ENCODE measurements at places on chromosomes 2 and 18. TPM values are rescaled to one million over a fixed set of nuclear protein-coding genes. Genes with fewer than 3 reads are reported as not detected.

C2orf80 gene
- total RNA-seq = not detected

ERBB4 gene
- total RNA-seq = under 0.01 TPM

ANKMY1 gene
- 6.6 TPM for total RNA-seq

FSIP2 gene
- 0.22 TPM for total RNA-seq

TTN gene
- total RNA-seq = 1.7 TPM

ANKRD62 gene
- not detected for total RNA-seq

GALNT5 gene
- 7.2 TPM for total RNA-seq

PASK gene
- 5.2 TPM for total RNA-seq

GAD1 gene
- not detected for total RNA-seq

GTF2A1L gene
- 0.11 TPM for total RNA-seq

CCDC178 gene
- total RNA-seq = 2.7 TPM

CNGA3 gene
- total RNA-seq = not detected

FBXO41 gene
- 2.1 TPM for total RNA-seq

EPB41L3 gene
- total RNA-seq = 8.7 TPM

COL5A2 gene
- total RNA-seq = 440 TPM

DCDC2C gene
- total RNA-seq = not detected

LYG1 gene
- 0.22 TPM for total RNA-seq

UGT1A5 gene
- total RNA-seq = not detected

RIOK3 gene
- 56.6 TPM for total RNA-seq

ACP1 gene
- total RNA-seq = 78.9 TPM

CNTNAP5 gene
- total RNA-seq = not detected

EXOC6B gene
- total RNA-seq = 39.7 TPM

PUS10 gene
- total RNA-seq = 11.2 TPM

GKN2 gene
- not detected for total RNA-seq

TIA1 gene
- 99.6 TPM for total RNA-seq

TMEM17 gene
- total RNA-seq = 2.0 TPM

DPP10 gene
- total RNA-seq = not detected

SCN3A gene
- total RNA-seq = 0.12 TPM

MRO gene
- total RNA-seq = 0.12 TPM

FRZB gene
- 0.12 TPM for total RNA-seq

FKBP1B gene
- total RNA-seq = 10.9 TPM

SIX3 gene
- under 0.01 TPM for total RNA-seq

SLC4A3 gene
- 9.5 TPM for total RNA-seq

CXCR1 gene
- total RNA-seq = not detected
